Activated naive CD8-positive, alpha-beta T cell treated with anti-CD3 and anti-CD28 coated beads for 36 hours (primary cell): ENCODE measurements at places on chromosomes 1 and 21.

GRCh38 chr1:55468142-55468795 lies 253.1 kb upstream of the USP24 start:
- DNase-seq: no peak

DNA sequence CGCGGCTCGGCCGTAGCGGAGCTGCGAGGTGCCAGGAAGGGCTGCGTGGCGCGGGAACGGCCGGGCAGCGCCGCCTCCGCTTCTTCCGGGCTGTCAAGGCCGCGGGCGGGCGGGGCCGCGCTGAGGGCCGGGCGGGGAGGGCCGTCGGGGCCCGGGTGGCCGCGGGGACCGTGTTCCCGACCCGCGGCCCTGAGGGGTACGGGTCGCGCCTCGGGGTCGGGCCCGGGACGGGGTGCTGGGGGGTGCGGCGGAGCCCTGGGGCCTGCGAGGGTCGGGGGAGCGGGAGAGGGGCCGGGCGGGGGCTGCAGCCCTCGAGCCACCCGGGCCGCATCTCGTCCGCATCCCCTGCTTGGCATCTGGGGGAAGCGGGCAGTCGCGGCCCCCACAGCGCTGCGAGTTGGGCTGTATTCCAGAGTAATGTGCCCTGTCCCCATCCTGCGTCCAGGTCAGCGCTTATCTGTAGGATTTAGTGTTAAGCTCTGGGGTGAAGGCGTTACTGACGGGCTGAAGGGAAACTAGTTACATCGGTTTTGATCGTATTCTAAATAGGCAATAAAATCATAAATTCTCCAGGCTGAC lies 379 bp downstream of the RER1 start:
- DNase-seq: no peak

- no peak for DNase-seq
Observed at GRCh38 chr1:27503844-27504587, 14.0 kb upstream of the WASF2 start.

DNA sequence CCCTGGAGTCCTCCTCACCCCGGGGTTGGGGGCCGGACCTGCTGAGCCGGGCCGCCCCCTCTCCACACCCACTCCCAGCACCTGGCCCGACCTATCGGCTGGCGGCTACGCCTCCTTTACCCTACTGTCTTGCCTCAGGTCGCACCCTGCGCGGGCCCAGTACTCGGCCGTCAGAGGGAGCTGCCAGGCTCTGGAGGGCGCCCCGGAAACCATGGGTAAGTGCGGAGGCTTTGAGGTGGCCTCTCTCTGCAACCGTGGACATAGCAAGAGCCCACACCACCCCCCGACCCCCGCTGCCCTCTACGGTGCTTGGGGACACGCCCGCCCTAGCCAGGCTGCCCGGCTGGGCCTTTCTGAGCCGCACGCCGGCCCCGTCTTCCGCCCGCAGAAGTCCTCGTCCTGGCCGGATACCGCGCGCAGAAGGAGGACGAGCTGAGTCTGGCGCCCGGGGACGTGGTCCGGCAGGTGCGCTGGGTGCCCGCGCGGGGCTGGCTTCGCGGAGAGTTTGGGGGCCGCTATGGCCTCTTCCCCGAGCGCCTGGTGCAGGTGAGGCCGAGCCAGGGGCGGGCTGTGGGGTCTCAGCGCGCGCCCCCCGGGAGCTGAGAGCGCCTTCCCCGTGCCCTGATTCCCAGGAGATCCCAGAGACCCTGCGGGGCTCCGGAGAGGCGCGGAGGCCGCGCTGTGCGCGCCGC lies at the start of gene SH3D21:
Gene SH3D21, plus strand, starts transcription at position 159 of the 692 bp plus-strand sequence. Its CDS starts 53 bp downstream, at position 212.
- peak; percentile 64 for DNase-seq

DNA sequence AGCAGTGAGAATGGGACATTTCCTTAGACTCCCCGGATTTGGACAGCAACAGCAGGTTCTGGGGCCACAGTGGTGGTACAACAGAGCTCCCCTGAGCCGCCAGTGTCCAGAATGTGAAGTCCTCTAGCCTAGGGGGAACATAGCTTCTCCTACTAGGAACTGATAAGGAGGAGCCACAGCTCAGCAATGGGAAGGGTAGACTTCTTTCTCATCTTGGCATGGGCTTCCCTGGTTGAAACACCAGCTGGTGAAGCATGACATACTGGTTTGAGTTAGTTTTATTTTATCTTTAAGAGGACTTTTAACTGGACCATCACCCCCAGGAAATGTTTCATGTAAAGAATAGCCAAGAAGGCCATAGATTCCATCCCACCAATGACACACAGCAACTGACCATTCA lies 68.4 kb downstream of the KCNJ15 start:
- DNase-seq: no peak

DNA sequence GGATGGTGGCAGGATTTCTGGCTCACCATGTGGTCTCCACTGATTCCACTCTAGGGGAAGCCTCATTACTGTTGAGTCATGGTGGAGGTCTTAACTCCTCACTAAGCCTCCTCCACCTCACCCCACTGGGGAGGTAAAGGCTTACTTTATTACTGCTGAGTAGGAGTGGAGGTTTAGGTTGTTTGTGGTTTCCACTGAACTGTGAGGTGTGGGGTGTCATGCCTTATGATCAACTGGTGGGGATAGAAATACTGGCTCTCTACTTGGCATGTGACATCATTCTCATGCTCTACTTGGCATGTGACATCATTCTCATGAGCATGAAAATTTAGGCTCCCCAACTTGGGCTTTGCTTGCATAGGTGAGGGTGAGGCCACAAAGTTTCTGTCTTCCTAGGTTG lies 35.6 kb downstream of the COL6A1 start:
- no peak for DNase-seq

DNA sequence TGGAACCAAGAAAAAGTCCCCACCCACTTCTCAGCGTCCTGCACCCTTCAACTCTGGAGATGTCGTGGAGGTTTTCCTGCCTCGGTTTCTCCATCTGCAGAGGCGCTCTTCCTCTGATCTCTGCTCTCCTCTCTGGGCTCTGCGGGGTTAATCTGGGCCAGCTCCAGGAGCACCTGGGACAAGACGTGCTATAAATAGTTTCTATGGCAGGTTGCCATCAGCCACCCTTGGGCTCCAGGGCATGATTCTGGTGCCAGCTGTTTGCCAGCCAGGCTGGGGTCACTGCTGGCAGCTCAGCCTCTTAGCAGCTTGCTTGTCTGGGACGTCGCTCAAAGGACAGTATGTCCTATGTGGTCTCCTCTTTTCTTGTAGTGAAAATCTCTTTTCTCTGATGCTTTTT lies 137.1 kb downstream of the ACTL8 start:
- DNase-seq: no peak

- peak; percentile 26 for DNase-seq
Observed at GRCh38 chr1:15578921-15579682, 5.7 kb downstream of the AGMAT start.

DNA sequence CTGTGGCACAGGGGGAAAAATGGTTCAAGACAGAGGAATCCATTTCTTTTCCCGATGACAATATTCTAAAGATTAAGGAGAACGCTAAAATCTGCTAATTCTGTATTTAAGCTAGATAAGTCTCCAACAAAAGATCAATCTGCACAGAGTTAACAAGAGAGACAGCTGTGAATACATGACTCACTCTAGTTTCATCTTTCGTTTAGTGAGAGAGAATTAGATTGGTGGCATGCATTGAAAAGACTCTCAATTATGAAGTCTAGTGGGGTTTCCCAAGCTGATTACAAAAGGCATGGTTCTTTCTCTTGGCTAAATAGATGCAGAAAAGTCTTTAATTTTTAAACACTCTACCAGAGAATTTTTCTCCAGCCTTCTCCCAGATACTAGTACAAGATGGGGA lies 34.4 kb downstream of the CAPN9 start:
- no peak for DNase-seq

DNA sequence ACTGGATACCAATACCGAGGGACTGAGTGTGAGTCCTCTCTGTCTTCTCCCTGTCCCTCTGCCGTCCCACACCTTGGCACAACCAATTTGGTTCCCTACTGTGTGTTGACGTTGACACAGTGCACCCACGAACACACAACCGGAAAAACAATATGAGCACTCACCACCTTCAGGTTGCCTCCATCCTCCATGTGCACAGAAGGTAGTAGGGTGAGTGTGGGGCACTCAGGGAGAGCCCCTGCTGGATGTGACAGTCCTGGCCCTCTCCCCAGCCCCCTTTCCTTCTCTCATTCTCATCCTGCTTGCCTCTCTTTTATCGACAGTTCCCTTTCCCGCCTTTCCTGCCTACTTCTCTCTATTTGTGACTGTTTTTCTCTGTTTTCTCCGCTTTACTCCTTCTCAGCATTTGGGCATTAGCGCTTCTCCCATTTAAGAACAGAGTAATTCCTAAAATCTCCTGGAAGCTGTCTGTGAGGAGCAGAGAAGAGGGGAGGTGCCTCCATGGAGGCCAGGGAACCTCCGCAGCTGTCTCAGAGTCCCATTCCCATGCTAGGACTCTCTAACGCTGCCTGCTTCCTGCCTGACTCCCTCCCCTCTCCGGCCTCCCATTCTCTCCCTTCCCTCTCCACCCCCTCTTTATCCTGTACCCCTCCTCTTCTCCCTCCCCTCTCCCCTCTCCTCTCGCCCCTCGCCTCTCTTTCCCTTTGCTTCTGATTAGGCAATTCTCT lies 16.4 kb downstream of the CADM3 start:
- DNase-seq: no peak

GRCh38 chr1:157288492-157288891 lies 150.3 kb upstream of the ETV3 start:
- no peak for DNase-seq

DNA sequence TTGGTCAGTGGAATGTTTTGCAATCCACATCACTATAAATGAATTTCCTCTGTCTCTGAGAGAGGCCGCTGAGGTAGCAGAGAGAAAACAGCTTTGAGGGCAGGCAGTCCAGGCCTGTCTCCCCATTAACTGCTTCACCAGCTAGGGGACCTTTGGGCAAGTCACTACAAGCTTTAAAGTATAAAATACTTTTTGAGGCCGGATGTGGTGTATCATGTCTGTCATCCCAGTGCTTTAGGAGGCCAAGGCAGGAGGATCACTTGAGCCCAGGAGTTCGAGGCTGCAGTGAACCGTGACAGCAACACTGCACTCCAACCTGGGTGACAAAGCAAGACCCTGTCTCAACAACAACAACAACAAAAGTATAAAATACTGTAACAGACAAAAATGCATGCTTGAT lies 6.4 kb downstream of the IL6R start:
- no peak for DNase-seq

DNA sequence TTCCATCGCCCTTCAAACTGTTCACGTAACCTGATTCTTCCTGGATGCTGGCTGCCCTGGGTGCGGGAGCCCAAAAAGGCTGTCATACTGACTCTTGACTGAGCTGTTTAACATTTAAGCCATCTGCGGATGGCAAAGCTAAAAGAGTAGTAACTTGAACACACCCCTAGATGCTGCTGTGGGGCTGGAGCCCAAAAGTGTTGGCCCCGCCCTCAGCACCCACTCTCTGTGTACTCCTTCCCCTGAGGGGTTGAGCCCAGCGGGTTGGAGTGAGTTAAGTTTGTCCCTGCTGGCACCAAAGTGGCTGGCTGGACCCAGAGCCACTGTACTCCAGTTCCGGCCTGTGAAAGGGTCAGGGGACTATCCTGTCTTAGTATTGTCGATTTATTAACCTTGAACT lies 640.6 kb downstream of the PTPRU start:
- no peak for DNase-seq

GRCh38 chr1:62844030-62844429 lies 60.1 kb downstream of the ATG4C start:
- DNase-seq: no peak

DNA sequence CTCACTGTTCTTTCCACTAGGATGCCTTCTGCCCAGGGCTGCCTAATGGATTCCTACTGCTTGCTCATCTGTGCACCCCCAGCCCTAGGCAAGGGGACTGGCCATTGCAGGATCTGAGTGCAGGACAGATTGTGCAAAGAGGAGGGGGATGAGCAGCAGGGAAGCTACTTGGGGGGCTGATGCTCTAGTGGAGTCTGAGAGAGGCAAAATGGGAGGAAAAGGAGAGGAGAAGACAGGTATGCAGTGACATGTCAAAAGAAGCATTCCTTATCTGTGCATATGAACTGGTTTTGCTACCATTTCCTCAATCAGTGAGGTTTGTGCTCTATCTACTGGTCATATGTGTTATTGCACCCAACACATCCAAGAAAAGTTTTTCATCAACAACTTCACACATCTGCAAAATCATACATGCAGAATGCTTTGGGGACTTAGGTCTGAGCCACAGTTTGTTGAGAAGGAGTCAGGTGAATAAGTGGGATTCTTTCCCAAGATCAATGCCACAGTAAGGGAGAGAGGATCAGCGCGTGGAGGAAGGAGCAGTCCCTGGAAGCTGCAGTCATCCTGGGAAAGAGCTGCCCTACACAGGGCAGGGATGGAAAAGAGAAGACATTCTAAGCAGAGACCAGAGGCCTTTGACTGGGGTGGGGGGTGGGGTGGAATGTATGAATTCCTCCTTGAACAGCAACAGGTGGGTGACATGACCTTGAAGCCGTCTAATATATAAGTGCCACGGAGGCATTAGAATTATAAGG lies 14.4 kb downstream of the SLC5A9 start:
- DNase-seq: no peak

GRCh38 chr1:33758698-33759097 lies 105.2 kb upstream of the HMGB4 start:
- no peak for DNase-seq

DNA sequence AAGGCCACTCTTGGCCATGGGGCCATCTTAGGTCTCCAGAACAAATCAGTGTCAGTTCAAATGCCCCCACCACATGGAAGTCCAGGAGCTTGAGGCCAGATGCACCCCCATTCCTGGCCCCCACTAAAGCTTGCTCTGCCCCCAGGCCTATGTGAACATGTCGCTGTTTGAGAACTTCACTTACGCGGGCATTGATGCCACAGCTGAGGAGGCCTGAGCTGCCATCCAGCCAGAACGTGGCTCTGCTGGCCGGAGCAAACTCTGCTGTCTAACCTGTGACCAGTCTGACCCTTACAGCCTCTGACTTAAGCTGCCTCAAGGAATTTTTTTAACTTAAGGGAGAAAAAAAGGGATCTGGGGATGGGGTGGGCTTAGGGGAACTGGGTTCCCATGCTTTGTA lies 15.1 kb upstream of the MPL start:
- no peak for DNase-seq

GRCh38 chr21:36125512-36126207 lies 9.2 kb upstream of the CBR3 start:
- peak; percentile 36 for DNase-seq

DNA sequence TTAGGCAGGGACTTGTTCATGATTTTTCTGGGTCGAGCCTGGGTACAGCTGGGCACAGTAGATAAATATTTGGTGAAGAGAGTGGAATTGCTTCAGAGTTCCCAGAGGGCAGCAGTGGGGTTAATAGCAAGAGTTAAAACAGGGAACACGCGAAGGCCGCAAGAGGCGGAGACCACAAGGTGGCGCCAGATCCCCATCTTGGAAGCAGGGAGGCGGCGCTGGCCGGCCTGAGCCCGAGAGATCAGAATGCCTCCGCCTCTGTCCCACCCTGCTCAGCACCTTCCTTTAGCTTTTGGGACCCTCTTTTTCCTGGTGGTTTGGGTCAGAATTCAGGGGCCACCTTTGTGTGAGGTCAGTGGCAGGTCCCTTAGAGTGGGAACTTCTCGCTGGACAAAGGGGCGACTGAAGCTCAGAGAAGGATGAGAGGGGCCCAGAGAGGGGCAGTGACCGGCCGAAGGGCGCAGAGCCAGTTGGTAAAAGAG lies 6.5 kb upstream of the PADI2 start:
- DNase-seq: peak; percentile 76

- DNase-seq: no peak
Observed at GRCh38 chr1:201634261-201634660, 95.3 kb downstream of the NAV1 start.
